ENCODE measurements at places on chromosomes 2 and 18.

DNA sequence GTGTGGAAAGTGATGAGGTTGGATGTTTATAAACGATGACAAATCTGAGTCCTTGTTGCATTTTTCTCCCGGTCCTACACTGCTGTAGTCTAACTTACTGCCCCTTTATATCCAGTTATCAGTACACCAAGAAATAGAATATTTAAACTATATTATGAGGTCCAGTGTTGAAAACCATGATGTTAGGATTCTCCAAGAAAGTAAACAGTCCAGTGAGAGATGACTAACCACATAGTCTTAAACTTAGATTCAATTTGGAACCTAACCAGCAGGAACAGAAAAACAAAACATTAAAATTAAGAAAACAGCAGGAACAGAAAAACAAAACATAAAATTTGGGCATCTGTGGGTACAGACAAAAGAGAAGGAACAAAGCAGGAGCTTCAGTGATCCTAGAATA is 143.2 kb downstream of the TPGS2 start:
- no peak for DNase-seq

DNA sequence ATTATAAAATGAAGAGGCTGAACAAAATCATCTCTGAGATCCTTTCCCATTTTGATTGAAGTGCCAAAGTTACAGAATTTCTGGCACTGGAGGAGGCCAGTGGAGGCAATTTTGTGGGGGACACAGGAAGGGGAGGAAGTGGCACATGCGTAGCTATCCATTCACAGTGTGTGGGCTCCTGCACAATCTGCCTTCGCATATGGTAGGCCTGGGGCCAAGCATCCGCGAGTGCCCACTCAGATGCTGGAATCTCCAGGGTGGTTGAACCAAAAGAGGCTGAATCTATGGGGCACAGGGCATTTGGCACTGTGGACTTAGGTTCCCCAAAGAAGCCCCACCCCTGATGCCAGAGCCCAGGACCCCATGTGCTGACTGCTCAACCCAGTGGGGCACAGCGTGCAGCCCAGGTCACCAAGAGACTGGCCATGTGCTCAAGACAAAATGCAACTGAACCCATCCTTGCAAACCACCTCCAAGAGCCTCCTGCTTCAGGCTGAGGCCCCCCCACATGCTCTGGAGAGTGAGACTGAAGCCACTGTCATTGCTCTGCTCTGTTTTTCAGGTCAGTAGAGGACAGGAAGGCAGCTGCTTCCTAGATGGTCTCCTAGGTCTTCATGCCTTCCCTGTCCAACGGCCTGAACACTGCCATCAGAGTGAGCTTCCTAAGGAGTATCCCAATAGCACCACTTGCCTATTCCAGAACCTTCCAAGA is 28.5 kb downstream of the ST8SIA5 start:
- DNase-seq, result no peak

DNA sequence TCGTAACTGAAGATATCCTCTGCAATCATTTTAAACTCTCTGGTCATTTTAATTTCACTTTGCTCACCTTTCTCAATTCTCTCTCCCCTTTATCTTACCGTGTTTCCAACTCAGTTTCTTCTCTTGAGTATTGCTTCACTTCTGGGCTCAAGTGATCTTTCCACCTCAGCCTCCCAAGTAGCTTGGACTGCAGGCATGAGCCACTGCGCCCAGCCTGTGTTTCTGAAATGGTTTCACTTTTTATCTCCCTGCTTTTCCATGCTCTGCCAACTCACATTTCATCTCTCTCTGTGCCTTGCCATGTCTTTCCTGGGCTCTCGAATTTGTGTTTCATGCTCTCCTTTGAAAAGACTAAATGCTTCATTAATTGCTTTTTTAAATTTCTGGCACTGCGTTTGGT is 30.5 kb upstream of the TMEM131 start:
- DNase-seq, result no peak

DNA sequence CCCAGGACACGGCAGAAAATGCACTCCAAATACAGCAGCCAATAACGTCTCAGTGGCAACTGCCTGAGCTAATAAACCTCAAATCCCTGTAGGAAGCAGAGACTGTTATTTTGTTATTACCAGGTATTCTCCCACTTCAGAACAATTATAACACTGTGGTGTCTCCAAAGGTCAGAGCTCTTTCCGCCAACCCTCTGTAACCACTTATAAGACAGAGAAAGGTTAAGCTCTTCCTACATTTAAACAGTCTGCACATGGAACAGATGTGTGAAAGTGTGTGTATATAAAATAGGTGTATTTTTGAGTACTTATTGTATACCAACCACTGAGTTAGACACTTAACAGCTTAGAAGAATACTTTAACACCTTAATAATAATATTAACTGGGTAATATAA is 64.1 kb downstream of the FBXO15 start:
- no peak for DNase-seq

- no peak for DNase-seq
Measured at GRCh38 chr2:135949451-135950234, 35.8 kb downstream of the DARS1 start.

DNA sequence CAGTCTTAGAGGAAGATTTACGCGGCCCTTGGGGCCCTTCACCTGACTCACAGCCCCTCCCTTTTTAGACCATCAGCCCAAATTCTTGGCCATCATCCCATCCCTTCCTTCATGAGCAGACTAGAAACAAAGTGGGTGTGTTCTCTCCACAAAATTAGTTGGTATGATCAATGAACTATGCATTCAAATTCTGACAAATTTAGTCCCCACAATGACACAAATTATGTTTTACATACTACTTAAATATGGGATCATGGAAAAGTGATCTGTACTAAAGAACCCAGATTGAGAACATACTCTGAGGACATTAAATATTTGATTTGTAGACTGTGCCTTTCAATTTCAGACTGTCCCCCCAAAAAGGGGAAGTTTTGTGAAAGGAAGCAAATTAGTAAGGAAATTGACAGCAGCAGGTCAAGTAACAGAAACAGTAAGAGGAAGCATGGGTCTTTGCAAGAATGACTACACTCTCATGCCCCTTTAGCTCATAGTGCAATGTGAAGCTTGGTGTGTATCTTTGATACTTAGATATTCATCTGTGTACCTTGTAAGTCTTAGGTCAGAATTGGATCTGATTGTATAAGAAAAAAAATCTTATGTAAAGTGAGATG is 2.2 kb upstream of the MAPRE2 start:
- no peak for DNase-seq

DNA sequence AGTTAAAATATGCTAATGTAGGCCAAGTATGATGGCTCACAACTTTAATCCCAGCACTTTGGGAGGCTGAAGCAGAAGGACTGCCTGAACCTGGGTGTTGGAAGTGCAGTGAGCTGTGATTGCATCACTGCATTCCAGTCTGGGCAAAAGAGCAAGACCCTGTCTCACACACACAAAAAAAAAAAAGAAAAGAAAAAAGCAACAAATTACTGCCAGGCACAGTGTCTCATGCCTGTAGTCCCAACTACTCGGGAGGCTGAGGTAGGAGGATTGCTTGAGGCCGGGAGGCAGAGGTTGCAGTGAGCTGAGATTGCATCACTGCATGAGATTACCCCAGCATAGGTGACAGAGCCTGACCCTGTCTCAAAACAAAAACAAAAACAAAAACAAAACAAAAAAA is 110.6 kb downstream of the PRELID3A start:
- no peak for DNase-seq

- no peak for DNase-seq
Measured at GRCh38 chr2:8709611-8710010, 27.8 kb downstream of the ID2 start.

- DNase-seq, result no peak
Measured at GRCh38 chr2:52312486-52312885, 1280.6 kb upstream of the NRXN1 start.

- no peak for DNase-seq
Measured at GRCh38 chr2:10522170-10522448, 74.0 kb upstream of the ODC1 start.

- no peak for DNase-seq
Measured at GRCh38 chr2:184004948-184005672, 593.2 kb upstream of the ZNF804A start.

GRCh38 chr18:62183578-62184195 is 3.2 kb downstream of the PIGN start:
- no peak for DNase-seq

DNA sequence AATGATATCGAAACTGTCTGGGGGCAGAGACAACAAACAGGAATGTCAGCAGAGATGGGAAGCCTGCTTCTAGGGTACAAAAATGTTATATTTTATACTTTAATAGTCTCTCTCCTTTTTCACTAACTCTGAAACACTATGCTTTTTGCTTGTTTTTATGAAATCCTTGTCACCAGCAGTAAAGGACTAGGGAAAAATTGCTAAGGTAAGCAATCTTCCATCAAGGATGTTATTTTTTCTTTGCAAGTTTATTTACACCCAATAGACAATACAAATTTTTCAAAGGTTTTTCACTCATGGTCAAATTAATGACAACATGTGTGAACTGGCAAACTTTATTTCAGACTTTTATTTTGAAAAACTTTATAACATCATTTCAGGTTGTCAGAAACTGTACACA is 1465.9 kb upstream of the NXPH2 start:
- DNase-seq, result no peak

DNA sequence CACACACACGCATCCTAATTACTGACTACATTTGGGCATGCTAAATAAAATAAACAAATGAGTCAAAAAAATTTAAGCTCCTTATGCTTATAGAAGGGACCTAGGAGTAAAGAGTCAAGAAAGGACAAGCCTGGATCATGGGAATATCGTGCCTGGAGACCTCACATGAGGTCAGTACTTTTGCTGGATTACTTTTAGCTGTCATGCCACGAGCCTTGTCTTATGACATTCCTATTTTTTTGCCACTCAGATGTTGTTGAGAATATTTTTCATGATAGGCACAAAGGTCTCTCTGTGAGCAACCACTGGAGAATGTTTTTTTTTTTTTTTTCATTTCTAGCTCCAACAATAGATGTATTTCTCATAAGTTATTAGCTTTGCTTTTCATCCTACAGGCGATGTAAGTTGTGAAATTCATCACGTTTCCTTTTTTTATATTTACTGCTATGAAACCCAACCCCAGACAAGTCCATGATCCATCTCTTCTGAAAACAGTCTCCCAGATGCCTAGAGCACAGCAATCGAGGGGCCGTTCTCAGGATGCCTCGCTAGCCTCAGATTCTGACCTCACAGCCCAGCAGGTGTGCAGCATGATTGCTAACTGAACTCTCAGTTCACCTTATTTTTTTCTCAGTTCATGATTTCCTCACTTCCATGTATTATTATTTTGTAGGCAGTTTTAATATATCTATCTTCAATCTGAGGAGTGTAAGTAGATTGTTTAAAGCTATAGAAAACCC is 464.5 kb downstream of the IRS1 start:
- no peak for DNase-seq

- DNase-seq, result no peak
Measured at GRCh38 chr18:31624892-31625640, 33.4 kb downstream of the TTR start.

DNA sequence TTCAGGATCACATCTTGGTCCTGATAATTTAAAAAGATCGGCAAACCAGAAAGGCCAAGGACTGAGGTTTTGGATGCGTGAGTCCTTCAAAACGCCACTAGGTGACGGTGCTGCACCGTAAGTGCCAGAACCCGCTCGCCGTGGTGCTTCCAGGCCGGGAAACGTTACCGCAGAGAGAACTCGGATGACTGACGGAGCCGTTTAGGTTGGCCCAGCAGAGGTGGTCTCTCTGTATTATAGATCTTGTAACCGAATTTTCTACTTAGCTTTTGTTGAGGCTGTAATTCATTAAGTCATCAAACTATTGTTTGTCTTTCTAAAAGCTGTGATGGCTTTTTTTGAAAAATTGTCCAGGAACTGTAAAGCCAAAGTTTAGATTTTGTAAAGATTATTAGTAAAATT is 39.8 kb upstream of the ADCYAP1 start:
- DNase-seq, result no peak

GRCh38 chr2:159272156-159272555 is 14.3 kb downstream of the WDSUB1 start:
- no peak for DNase-seq

DNA sequence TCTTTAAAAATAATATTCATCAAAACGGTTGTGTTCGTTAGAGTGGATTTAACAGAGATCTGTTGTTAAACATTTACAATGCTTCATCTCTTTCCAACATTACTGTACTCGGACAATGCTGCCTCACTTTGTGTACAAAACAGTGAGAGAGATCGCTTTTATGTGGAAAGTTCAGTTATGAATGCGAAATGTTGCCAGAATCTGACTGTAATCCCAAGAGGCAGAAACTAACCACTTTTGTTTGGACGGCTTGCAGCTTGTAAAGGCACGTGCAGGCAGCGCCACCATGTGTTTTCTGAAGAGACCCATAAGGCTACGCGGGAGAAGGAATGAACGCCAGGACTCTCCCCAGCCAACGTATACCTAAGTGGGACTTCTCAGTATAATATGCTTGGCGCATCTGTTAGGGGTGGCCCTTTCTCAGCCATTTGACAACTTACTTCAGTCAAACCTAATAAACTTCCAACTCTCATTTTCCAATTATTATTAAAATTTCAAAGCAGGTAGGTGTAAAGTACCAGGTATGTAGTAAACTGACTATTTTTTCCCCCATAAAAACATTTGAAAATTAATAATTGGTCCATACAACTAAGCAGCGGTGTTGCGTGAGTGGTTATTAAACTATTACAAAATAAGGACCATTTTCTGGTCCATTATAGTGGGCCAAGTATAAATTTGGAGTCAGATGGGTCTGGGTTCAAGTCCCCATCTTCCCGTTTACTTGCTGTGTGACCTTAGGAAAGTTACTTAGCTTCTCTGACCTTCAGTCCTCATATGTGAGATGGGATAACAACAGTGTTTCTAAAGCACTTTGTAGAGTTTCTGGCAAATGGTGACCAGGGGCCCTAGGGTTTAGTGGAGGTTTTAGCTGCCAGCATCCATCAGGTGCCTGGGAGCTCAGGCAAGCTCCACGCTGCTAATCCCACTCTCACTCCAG is 5.6 kb upstream of the NAPG start:
- DNase-seq, result no peak

- DNase-seq, result no peak
Measured at GRCh38 chr2:19819097-19820065, 82.4 kb downstream of the TTC32 start.

DNA sequence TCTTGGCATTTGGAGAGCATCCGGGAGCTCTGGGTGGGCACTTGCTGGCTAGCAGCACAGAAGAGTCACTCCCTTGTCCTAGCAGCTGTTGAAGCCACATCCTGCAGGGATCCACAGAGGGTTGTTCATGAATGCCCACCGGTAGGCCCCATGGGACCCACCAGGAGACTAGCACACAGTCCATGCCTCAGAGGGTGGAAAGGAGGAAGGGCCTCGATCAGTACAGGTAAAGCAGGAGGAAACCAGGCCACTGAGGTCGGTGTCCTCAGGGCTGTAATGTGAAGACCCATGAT is 205.8 kb downstream of the SEPTIN10 start:
- no peak for DNase-seq

- no peak for DNase-seq
Measured at GRCh38 chr2:120869730-120870466, 134.2 kb downstream of the GLI2 start.

- DNase-seq, result no peak
Measured at GRCh38 chr2:178287652-178288344, 93.5 kb downstream of the OSBPL6 start.

- no peak for DNase-seq
Measured at GRCh38 chr2:70678576-70679143, 89.3 kb downstream of the ADD2 start.

- no peak for DNase-seq
Measured at GRCh38 chr2:241994086-241994485, 124.6 kb downstream of the RTP5 start.

GRCh38 chr2:12127638-12128037 is 381.2 kb downstream of the LPIN1 start:
- DNase-seq, result no peak
